ENCODE measurements at places on chromosomes 7 and 10.

GRCh38 chr10:111247781-111248389 lies 171.1 kb downstream of the ADRA2A start:
- no peak for DNase-seq

GRCh38 chr10:127833804-127834203 lies 58.9 kb downstream of the CLRN3 start:
- DNase-seq: no peak

DNA sequence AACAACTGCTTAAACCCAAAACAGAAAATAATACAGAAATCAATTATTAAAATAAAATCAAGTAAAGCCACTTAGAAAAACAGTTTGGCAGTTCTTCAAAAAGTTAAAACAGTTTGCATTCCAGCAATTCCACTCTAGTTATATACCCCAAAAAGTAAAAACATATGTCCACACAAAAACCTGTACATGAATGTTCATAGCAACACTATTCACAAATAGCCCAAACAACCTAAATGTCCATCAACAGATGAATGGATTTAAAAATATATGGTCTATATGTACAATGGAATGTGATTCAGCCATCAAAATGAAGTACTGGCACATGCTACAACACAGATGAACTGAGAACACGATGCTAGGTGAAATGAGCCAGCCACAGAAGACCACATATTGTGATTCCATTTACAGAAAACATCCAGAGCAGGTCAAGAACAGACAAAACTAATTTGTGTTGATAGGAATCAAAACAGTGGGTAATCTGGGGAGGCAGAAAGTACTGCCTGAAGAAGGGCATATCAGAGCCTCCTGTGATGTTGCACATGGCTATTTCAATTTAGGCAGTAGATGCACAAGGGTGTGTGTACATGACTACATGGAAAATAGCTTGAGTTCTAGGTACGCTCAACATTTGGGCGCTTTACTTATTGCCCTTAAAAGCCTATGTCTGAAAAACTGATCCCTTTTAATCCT lies 66.3 kb downstream of the CYTH3 start:
- no peak for DNase-seq

DNA sequence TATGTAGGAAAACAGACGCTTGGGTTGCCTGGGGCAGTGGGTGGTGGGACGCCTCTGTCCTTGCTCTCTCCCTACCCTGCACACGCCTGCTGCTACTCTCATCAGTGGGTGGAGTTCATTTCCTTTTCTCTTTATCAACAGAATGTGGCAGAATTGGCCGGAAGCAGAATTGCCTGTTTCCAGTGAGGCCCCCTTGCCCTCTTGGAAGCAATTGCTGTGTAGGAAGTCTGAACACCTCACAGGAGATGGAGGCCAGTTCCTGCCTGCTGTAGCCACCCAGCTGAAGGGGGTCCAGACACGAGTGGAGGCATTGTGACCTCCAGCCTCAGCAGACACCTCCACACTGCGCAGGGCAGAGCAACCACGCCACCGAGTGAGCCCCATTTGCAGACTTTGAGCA lies 331.6 kb upstream of the ZNF32 start:
- DNase-seq: no peak

- no peak for DNase-seq
These were observed 217.3 kb downstream of the SNX10 start for GRCh38 chr7:26508917-26509316.

Data from amniotic stem cell (primary cell).